ENCODE measurements at places on chromosomes 16 and 17.

GRCh38 chr17:16929035-16929680, 42.8 kb downstream of the TNFRSF13B start:
- no peak for DNase-seq

DNA sequence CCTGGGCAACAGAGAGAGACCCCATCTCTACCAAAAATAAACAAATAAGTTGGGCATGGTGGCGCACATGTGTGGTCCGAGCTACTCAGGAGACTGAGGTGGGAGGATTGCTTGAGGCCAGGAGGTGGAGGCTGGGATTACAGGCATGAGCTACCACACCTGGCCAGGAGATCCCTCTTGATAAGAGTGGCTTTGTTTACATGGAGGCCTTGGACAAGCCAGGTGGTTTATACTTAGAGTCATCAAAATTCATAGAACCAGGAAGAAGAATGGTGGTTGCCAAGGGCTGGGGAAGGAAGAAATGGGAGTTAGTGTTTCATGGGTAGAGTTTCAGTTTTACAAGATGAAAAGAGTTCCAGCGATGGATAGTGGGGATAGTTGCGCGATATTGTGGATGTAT, 8.8 kb upstream of the ZFP1 start:
- DNase-seq, result peak; percentile 46

- DNase-seq, result no peak
Observed at GRCh38 chr17:76398523-76399174, 14.2 kb downstream of the SPHK1 start.

DNA sequence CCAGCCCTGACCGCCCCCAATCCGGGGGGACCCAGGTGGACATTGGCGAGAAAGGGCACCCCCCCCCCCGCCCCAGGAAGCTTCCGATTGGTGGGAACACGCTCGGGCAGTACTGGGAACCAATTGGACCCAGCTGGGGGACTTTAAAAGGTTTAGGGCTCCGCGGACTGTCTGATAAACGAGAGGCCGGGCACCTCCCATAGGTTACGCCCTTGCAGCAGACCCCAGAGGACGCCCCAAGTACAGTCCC, 245 bp downstream of the TMEM256 start:
- no peak for DNase-seq

DNA sequence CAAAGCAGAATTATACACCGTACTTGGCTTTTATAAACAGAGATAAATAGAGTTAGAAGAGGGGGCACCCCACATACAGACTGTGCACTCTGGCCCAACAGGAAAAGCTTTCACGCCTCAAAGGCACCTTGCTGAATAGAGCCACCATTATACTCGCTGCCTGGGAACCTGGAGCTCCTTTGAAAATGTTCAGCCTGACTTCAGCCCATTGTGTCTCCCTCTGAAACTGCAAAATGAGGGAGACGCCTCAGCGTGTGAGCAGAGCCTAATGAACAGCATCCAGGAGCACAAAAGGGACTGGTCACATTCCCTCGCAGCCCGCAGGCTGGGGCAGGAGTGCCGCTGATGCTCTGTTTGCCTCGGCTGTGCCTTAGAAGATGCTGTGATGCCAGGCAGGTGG, 46.3 kb downstream of the ABCC12 start:
- DNase-seq, result no peak

DNA sequence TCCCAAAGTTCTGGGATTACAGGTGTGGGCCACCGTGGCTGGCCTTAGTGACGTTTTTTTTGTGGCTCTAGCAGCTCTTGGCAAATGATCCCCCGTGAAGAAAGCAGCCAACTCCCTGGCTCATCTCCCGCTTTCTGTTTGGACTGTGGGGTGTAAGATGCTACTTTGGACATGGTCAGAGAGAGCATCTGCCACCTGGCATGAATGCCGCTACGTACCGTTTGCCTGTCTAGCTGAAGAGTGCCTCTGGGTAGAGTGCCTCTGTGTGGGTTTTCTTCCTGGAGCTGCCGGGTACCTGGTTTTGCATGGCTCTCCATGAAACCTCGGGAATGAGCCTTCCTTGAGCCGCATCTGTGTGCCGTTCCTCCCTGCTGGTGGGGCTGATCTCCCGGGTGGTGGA, 34.3 kb downstream of the NDEL1 start:
- DNase-seq, result no peak

GRCh38 chr16:84829168-84829965, 9.6 kb downstream of the CRISPLD2 start:
- DNase-seq, result peak; percentile 46

- no peak for DNase-seq
Observed at GRCh38 chr17:48973806-48974205, 5.4 kb upstream of the GIP start.

DNA sequence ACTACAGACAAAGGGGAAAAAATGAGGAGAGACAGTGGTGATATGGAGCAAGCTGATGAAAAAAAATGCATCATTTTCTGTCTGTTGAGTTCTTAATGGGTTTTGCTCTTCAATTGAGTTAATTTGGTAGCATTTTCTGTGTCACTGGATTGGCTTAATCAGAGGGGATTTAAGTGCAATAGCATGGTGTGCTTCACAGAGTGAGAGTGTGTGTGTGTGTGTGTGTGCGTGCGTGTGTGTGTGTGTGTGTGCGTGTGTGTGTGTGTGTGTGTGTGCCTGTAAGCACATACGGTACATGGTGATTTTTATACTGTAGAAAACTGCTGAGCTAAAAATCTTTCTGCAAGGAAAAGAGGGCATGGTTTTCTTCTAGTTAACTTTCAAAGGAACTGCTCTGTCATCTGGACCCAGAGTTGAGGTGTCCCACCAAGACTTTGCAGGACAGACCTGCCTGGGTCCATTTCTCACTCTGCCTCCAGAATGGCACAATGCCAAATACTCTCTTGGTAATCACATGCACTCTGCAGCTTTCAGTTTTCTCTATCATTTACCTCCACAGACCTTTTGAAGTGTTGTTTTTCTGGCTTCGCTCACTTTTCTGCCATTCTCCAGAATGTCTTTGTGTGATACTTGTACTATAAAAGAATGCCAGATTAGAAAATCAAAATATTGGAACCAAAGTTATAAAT, 952.6 kb upstream of the SOX9 start:
- no peak for DNase-seq

- DNase-seq, result peak; percentile 71
Observed at GRCh38 chr17:39626171-39627046, at the start of gene PPP1R1B. Gene PPP1R1B, plus strand, starts transcription at chr17:39626952. Its CDS starts 441 bp downstream, at chr17:39627393.

- no peak for DNase-seq
Observed at GRCh38 chr17:54814371-54814770, 86.3 kb upstream of the TOM1L1 start.

GRCh38 chr16:21946889-21947635, 6.1 kb upstream of the UQCRC2 start:
- peak; percentile 4 for DNase-seq

DNA sequence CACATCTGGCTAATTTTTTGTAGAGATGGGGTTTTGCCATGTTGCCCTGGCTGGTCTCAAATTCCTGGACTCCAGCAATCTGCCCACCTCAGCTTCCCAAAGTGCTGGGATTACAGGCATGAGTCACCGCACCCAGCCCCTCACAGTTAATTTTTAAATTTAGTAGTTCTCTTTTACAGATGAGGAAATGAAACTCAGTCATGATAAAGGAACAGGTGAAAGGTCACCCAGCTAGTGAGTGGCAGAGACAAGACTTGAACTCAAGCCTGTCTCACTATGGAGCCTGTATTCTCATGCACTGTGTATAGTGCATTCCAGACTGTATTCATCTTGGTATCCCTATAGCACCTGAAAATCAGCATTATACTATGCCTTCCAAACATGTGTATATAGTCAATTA, 77.1 kb upstream of the WSB1 start:
- no peak for DNase-seq

GRCh38 chr17:42704490-42704836, 22.1 kb downstream of the CNTNAP1 start:
- no peak for DNase-seq

- peak; percentile 52 for DNase-seq
Observed at GRCh38 chr16:30934827-30935557, 11.6 kb downstream of the FBXL19 start.

GRCh38 chr17:72346306-72346705, 225.5 kb downstream of the SOX9 start:
- no peak for DNase-seq

DNA sequence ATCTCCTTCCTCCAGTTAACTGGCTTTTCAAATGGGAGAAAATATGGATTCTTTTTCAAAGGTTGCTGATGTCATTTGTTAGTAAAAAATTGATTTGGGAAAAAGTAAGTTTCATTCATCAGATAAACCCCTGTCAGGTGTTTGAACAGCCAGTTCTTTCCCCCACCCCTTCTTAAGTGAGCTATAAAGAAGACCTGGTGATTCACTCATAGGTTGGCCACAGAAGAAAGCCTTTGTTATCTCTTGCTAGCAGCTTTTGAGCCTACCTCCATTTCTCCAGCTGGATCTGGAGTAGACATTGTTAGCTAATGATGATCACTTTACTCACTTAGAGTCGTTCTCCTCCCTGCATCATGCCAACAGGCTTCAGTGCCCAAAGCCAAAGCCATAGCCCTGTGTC, 63.0 kb downstream of the NLK start:
- no peak for DNase-seq

GRCh38 chr16:67718668-67719047, 458 bp downstream of the GFOD2 start:
- DNase-seq, result peak; percentile 23

DNA sequence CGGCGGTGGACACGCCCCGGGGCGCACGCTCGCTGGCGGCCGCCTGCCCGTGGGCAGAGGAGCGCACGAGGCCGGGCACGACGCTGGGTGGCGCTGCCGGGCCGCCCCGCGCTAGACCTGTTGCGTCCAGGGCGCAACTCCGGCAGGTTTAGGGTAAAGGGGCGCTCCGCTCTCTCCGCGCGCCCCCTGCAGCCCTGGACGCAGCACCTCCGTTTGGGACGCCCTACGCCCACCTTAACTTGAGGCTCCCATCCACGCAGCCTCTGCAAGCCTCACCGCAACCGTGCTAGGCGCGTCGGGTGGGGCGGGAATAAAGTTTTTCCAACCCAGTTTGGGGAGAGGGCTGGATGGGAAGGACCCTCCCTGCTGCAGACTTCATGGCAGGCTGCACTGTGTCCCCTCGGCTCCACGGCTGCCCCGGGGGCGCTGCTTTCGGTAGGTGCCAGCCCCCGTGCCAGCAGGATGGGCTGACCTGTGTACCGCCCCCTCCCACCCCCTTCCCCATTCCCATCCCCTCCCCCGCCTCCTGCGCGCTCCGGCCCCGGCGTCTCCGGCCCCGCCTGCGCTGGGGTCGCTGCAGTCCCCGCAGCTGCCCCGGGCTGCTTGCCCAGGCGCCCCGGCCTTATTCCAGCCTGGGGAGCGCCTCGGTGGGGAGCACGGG, at the start of gene SYT17:
Gene SYT17, plus strand, starts transcription at position 531 of the 661 bp plus-strand sequence. CDS start 407 bp downstream, outside the sequence.
- DNase-seq, result peak; percentile 79

DNA sequence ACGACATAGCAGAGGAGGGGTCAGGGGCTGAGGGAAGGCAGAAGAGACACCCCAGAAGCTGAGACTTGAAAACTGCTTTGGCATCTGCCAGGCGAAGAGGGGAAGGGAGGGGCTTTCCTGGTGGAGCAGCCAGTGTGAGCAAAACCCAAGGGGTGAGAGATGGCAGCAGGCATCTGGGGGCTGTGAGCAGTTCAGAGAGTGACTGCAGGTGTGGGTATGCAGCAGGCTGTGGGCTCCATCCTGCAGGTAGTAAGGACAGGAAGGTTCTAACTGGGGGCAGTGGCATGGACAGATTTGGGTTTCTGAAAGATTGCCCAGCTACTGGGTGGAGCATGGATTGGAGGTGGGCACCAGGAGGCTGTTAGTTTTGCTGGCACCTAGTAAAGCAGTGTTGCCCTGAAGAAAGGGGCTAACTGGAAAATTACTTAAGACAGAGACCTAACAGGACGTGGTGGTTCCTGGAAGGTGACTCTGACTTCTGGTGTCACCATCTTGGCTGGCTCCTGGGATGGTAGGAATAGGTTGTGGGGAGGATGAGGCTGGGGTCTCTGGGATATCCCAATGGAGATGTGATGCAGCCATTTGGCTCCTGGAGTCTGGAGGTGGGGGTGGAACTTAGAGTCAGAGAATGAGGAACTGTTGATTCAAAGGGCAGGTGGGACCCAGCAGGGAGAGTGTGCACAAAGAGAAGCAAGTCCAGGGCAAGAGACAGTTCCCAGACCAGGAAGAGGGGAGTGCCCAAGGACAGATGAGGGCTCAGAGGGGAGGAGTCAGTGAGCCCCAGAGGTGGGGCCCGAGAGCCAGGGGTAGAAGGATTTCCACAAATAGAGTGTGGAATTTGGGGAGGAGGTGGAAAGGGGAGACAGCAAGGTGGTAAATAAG, 11.2 kb downstream of the BCL7C start:
- DNase-seq, result peak; percentile 50

DNA sequence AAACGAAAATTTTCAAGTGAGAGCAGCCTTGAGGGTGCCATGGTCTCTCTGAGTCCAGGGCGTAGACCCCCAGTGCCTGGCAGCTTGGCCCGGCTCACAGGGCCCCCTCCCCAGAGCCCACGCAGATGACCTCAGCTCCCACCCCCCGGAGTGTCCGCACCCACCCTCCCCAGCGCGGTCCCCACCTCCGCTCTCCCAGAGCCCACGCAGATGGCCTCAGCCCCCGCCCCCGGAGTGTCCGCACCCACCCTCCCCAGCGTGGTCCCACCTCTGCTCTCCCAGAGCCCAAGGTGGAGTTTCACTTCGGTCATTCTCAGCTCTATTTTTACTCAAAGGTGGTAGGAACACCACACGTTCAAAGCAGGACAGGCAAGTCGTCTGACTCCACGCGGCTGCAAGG, 13.9 kb downstream of the ABR start:
- DNase-seq, result no peak

DNA sequence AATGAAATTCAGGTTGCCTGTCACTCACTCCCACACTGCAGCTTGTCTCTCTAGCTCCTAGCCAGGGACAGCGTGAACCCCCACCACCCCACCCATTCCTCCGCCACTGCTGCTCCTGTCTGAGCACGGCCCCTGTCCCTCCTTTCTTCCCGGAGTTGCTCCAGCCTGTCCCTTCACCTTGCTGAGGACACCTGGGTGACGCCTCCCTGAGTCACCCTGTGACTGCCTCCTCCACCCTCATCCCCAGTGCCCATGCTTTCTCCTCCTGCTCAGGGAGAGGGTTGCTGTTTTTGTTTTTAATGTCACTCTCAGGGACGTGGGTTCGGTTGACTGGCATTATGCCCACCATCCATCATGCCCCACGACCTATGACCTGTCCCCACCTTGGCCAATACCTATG, 25.8 kb upstream of the NAT9 start:
- DNase-seq, result no peak

DNA sequence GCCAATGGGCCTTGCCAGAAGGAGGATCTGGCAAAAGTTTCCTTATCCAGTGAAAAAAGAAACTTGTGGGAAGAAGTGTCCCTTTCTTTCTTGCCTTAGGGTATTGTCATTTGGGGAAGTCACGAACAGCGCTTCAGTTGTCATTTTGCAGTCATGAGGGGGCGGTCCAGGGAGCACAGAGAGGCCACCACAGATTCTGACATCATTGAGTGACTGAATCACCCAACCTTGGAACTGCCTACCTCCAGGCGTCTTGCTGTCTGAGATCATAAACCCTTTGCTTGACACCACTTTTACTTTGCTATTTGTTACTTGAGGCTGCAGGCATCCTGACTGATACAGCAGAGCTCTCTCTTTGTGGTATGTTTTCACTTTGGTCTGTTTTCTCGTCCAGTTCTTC, 3.1 kb upstream of the WSCD1 start:
- DNase-seq, result no peak
